ENCODE measurements at places on chromosomes 3 and 15. TPM values are rescaled to one million over a fixed set of nuclear protein-coding genes. Genes with fewer than 3 reads are reported as not detected.

GRCh38 chr3:20546636-20547035 is 360.6 kb upstream of the SGO1 start:
- DNase-seq: no peak

Gene SLC6A1
- 6.0 TPM for polyA plus RNA-seq

DNA sequence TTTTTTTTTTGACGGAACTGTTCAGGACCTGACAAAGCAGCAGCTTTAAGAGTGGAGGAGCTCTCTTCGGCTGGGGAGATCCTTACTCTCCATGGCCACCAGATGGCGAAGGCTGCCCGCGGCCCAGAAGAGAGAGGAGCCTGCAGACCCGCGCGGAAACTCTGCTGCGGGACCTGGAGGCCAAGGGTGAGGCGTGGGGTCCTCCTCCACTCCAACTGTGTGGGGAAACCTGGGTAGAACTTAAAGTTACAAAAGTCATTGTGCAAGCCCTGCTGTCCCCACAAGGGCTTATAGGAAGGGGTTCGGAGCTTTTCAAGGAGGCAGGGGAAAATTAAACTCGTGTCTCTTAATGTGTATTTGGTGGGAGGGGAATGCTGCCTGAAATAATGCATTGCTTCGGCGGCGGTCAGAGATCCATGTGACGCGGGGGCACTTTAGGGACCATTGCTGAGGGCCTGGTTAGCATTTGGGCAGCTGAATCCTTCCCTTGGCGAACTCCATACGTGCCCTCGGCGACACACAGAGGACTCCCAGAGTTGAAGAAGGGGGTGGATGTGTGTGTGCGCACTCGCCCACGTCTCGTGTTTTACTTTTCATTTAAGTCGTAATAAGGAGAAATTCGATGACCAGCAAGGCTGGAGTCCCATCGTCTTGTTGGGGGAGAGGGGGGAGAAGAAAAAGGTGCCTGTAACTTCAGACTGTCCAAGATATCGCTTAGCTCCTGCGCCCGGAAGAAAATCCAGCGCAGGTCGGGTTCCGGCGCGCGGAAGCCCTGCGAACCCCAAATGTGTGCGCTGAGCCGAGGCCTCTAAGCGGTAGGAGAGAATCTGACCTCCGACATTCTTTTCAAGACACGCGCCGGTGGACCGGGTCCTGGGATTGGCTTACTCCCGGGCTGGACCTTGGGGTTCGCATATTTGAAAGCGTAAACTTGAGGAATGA is 9.7 kb downstream of the EOMES start:
- DNase-seq: peak; percentile 71

GRCh38 chr3:100400419-100400779 is 490 bp downstream of the TOMM70 start:
- no peak for DNase-seq

DNA sequence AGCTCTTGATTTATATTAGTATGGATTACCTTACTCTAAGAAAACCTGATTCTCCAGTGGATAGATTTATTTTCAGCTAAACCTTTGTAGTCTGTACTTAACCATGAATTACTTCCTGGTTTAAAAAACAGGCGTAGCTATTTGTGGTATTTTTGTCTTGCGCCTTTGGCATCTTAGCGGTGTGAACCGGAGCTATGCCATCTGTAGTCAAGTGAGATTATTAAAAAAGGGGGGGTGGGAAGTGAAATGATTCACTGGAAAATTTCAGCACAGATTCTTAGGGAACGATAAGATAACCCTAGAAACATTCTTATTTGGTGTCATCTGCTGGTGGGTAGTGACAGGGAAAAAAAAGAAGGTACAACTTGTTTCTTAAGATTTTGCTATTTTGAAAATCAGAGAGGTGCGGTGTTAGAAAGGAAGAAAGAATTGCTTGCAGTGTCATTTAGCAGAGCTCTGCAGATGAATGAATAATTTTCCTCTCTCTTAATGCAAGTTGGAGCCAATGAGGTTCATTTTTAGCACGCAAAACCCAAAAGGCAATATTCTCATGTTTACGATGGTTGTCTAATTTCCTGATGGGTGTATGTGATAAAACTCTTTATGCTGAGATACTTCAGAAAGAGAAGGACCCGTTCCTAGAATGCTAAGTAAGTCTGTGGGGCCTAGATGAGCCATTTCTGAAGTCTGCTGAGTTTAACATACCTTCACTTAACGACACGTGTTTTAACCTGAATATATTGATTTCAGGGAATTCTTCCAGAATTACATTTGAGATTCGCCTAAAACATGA is 44.0 kb downstream of the PSMD6 start:
- peak; percentile 40 for DNase-seq

- DNase-seq: no peak
These were observed 102.3 kb upstream of the GOLGA6L6 start for GRCh38 chr15:20643829-20644425.

DNA sequence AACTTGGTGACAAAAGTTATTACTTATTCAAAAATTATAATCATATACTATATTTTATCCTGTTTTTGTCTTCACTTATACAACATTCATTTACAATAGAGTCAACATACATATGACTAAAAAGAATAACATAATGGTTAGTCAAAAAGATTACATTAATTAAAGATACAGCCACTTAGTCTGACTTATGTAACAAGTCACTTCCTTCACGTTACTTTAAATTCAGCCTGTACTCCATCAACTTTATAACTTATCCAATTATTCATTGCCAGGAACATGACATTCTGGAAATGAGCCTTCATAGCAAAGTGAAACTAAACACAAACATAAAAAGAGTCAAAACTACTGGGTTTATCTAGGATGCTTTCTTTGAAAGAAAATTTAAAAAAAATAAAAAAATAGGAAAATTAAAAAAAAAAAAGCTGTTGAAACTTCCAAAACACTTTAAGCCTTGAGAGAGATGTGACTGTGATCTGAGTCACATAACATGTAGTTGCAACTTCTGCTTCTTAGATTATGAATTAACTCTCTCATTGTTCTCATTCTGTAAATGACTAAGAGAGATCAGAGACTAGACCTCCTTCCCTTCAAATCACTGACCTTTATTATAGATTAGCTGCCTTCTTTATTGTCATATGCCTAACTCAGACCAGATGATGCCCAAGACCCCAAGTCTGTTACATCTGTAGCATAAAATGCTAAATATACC is 107.8 kb downstream of the MYRIP start:
- no peak for DNase-seq

DNA sequence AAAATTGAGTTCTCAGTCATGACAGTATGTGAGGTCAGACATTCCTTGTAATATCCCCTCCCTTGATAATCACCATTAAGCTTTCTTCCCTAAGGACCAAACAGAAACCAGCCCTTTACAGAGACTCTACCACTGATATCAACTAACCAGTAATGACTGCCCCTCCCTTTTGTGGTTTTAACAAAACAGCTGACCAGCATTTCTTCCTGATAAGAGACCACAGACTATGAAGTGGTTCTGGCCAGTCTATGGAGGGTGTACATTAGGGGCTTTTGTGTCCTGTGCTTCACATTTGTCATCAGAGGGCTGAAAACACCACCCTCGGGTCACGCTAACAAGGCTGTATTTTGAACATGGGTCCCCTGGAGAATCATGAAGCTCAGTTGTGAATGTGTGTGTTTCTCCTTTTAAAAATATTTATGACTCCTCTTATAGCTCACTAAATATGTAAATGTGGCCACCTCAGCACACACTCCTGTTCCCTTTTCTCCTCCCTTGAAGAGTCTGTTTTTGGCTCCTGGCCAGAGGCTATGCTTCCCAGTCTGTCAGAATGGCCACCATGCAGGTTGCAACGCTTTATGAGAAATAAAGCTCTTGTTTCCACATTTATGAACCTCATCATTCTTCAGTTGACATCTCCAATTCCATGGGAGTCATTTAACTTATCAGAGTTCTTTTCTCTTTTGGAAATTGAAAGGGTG is 239.3 kb downstream of the CPNE4 start:
- no peak for DNase-seq

Gene RTP1
- not detected for polyA plus RNA-seq

DNA sequence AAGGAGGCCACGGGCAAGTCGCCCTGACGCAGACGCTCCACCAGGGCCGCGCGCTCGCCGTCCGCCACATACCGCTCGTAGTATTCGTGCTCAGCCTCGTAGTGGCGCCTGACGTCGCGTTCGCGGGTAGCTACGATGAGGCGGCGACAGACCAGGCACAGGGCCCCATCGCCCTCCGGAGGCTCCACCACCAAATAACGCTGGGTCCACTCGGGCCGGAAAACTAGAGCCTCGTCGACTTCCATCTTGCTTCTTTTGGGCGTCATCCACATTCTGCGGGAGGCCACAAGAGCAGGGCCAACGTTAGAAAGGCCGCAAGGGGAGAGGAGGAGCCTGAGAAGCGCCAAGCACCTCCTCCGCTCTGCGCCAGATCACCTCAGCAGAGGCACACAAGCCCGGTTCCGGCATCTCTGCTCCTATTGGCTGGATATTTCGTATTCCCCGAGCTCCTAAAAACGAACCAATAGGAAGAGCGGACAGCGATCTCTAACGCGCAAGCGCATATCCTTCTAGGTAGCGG is at the start of gene EPM2AIP1:
TSS of gene EPM2AIP1 (minus strand) at position 326 of the 520 bp plus-strand sequence. CDS start at position 272, 54 bp downstream.
- DNase-seq: no peak

Gene ZBTB47
- polyA plus RNA-seq: 10.0 TPM

- no peak for DNase-seq
These were observed 348.6 kb upstream of the ICE2 start for GRCh38 chr15:60827492-60827891.

DNA sequence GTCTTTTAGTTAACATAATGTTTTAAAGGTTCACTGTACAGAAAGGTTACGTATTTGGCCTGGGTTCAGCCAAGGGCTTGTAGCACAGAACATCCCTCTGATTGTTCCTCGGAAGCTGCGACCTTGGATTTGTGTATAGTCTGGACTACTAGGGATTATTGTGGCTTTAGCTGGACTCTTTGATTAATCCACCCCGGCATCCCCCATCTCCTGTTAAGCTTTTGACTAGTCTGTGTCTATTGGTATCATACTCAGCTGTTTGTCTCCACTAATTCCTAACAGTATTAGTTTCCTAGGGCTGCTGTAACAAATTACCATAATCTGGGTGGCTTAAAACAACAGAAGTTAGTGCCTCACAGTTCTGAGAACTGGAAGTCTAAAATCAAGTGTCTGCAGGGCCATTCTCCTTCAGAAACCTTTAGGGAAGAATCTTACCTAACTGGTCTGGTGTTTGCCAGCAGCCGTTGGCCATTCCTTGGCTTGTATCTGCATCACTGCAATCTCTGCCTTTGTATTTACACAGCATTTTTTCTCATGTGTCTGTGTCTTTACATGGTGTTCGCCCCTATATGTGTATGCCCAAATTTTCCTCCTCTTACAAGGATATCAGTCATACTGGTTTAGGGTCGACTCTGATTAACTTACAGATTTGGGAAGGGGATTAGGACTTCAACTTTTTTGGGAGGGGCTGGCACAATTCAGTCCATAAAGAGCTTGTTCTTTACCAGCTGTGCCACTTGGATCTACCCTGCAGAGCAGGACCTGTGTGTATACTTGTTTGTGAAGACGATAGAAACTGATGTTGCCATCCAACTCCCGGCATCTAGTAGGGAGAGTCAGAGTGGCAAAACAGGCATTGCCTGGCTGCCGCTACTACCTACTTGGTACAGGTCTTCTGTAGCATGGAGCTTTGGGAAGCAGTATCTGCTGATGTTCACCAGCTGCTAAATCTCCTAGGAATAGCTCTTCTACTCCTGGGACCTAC is 117.8 kb downstream of the UBE2E2 start:
- no peak for DNase-seq

Gene CACNA2D2
- polyA plus RNA-seq: 30.5 TPM

DNA sequence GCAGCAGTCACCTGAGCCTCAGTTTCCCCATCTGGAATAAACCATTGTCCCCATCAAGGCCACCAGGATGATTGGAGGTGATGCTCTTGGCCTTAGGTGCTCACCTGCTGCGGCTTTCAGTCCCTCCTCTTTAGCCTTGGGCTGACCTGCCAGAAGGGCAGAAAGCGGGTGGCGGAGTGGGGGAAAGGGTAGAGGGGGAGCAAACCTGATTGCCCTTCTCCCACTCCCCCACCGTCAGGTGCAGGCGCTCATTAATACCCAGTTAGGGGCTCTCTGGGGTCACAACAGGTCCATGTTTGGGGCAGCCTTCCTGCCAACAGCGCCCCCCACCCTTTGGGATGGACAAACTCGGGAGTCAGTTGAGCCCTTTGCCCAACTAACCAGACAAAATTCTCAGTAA is 50.5 kb downstream of the GRIP2 start:
- no peak for DNase-seq

DNA sequence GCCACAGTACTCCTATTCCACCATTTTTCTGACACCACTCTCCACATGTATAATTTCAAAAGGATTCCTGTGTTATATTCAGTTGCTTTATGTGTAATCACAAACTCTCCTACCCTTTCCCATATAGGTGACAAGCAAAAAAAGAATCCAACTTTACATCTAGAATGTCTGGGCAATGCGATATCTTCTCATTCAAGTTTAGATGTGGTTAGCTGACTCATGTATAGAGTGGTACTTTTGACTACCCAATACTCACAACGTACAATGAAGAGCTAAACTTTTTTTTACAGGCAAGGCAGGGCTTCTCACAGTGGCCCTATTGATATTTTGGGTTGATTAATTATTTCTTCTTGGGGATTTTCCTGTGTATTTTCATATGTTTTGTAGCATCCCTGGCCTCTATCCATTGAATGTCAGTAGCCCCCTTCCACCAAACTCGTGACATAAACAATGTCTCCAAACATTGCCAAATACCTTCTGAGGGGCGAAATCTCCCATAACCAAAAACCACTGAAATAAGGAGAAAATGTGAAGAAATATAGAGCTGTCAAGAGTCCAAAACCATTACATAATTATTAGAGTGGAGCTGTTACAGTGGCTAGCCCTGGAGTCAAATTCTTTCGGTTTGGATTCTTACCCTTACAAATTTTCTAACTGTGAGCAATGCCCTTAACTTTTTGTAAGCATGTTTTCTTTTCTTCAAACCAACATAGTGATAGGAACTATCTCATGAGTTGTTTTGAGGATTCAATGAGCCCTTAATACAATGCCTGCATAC is 342.6 kb downstream of the NSUN3 start:
- no peak for DNase-seq

DNA sequence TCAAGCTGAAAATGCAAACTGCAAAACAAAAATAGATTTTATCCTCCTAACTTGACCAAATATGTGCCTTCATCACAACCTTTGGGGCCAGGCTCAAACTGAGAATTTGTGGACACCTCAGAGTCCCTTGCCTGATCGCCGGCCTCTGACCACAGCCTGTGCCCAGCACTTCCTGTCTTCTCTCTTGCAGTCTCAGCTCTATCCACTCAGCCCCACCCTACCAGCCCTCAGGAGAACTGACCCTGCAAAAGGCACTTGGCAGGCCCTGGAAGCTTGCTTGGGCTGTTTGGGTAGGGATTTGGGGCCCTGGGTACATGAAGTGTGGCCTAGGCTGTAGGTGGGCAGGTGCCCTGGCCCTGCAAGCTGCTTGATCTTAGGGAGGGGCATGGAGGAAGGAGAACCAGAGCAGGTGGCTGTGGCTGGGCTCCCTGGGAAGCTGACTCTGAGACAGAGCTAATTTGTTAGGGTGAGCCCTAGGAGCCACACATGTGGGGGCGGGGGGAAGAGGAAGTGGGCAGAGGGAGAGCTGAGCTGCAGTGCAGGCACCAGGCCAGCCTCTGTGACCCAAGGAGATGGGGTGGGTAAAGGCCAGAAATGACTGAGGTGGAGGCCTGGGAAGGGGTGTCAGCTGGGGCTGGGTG is 8.6 kb downstream of the CLEC3B start:
- no peak for DNase-seq

- DNase-seq: no peak
These were observed 34.5 kb downstream of the PTPRG start for GRCh38 chr3:61595826-61596225.

Data from right lung (tissue), 10 donors.